ENCODE measurements at places on chromosomes 3 and 15.

DNA sequence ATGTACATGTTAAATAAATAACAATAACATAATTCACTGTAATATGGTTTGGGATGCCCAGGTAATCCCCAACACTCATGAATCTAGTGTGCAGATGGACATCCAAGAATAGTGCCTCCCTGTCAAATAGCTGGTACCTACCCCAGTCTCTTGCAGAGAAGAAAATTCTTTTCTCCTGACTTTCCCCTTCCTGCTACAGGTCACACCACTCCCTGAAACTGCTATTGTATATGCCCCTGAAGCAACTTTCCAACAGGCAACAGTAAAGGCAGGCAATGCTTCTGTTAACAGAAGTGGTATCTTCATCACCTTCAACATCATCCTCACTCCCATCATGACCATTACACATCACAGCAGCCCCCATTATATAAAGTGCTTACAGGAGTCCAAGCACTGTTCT lies 431.6 kb downstream of the MAGI1 start:
- no peak for DNase-seq

GRCh38 chr3:185820973-185821758 lies 3.7 kb downstream of the IGF2BP2 start:
- DNase-seq: no peak

DNA sequence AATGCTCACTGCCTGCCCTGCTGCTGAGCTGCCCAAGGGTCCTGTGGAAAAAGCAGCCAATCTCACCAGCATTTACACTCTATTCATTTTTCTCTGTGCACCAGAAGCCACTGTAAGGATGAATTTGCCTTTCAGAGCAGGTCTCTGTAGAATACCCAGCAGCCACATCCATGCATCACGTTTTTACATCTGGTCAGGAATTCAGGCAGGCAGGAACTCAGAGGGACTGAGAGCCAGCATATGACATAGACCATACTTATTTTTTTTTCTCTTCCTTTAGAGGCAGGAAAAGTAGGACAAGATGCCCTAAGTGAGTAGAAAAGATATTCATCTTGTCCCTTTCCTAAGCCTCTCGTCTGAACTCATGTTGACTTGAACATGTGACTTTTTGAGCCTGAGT lies 292.7 kb downstream of the EPHB1 start:
- DNase-seq: no peak

DNA sequence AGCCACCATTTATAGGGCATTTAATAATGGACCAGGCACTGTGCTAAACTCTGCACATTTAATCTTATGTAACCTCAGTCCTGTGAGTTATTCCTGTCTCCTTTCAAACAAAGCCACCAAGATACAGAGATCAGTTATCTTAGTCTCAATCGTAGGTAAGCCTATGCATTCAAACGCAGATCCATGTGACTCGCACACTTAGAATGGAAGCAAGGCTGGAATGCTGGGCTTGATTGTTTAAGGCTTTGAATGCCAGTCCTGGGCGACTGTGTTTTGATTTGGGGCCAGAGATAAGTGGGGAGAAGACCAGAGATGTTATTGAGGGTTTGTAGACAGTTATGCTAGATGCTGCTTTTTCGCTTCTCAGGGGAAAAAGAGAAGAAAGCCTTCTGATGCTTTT lies 22.2 kb downstream of the MED12L start:
- DNase-seq: no peak

GRCh38 chr3:129122412-129123011 lies 908 bp upstream of the RAB43 start:
- DNase-seq: no peak

DNA sequence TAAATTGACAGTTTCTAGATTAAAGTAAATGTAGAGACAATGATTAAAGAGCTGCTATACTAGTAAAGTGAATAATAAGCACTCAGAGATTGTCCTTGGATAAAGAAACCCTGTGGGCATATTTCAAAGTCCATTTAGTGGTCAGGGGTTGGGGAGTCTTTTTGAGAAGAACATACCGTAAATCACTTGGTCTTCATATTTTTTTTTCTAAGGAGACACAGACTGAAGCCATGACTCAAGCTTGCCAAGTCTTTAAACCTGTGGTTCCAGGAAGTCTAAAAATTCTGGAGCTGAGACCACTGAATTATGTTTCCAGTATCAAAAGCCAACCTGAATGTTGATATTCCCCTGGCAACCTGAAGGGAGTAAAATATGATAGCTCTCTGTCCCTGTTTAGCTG lies 171.0 kb downstream of the TPRG1 start:
- DNase-seq: no peak

DNA sequence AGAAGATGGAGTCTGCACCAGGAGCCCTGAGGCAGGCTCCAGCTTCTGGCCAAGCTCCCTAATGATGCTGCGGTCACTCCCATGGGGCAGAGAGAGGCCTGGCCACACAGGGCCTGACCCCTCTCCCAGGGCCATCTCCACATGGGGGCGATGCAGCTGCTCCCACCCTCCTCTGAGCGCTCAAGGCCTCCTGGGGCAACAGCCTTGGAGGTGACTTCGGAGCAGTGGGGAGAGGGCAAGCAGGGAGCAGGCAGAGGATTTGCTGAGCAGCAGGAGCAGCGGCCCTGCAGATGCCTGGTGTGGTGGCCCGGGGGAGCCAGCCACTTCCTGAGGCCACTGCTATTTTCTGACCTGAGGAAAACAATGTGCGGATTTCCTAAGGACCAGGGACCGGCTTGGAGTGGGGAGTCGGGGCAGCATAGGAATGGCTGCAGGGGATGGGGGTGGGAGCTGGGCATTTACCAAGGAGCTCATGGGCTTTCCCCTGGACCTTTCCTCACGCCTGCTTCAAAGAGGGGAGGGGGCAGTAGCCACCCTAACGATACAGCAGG lies 81.6 kb upstream of the RPL32 start:
- no peak for DNase-seq

DNA sequence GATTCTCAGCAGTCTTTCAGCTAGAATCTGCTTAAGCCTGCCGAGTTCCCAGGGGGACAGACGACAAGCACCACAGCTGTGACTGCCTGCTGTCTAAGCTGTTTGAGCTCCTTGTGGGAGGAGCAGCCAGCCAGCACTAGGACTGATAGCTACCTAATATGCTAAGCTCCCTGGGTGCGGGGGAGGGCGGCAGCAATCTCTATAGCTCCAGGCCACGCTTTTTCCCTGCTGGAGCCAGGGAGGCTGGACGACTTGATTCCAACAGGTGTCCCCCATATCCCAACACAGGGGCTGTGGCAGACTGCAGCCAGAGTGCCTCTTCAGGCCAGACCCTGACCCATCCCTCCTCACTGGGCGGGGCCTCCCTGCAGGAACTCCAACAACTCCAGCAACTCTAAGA lies 134.1 kb upstream of the ARPP21 start:
- DNase-seq: no peak

- DNase-seq: no peak
Observed at GRCh38 chr15:57692709-57693108, 13.8 kb upstream of the POLR2M start.

- DNase-seq: no peak
Observed at GRCh38 chr3:129950318-129951046, 24.0 kb upstream of the TRH start.

DNA sequence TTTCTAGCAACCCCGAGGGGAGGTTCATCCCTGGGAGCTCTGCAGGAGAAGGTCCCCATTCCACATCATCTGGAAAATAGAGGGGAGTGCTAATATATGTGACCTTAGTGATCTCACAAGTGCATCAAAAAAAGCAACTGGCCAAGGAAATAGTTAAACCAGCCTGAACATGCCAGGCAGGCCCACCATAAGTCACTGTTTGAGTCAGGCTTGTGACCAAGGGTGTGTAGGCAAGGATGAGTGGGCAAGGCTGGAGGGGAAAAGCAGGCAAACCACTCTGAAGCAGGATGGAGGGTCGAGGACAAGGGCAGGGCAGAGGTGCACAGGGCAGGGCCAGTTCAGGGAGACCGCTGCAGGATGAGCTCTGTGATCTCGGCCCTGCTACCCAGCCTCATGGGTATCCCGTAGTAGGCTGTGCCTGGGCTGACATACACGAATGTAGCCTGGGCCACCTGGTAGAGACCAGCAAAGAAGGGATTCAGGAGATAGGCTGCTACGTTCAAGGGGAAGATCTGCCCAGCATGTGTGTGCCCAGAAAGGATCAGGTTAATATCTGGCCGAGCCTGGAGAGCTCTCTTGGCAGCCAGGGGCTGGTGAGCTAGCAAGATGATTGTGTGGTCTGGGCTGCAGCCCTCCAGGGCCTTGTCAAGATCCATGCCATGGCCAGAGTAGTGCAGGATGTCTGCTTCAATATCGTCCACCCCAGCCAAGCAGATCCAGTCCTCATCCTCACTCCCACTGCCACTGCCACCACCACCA lies 4.3 kb downstream of the GLB1 start:
- DNase-seq: no peak

- DNase-seq: no peak
Observed at GRCh38 chr15:55993804-55994560, 570 bp upstream of the NEDD4 start.

GRCh38 chr3:62287392-62287927 lies 85.9 kb downstream of the FEZF2 start:
- no peak for DNase-seq

GRCh38 chr3:151774910-151775309 lies 39.0 kb upstream of the AADAC start:
- no peak for DNase-seq

DNA sequence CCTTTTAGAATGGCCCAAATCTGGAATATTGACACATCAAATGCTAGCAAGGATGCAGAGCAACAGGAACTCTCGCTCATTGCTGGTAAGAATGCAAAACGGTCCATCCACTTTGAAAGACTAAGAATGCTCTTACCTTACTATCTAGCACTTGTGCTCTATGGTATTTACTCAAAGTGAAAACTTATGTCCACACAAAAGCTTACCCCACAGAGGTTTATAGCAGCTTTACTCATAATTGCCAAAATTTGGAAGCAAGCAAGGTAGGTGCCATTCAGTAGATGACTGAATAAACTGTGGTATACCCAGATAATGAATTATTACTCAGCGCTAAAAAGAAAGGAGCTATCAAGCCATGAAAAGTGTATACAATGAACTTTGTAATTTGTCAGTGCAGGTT lies 96.4 kb downstream of the CTNNB1 start:
- no peak for DNase-seq

- DNase-seq: no peak
Observed at GRCh38 chr3:94043285-94043684, 14.9 kb upstream of the STX19 start.

DNA sequence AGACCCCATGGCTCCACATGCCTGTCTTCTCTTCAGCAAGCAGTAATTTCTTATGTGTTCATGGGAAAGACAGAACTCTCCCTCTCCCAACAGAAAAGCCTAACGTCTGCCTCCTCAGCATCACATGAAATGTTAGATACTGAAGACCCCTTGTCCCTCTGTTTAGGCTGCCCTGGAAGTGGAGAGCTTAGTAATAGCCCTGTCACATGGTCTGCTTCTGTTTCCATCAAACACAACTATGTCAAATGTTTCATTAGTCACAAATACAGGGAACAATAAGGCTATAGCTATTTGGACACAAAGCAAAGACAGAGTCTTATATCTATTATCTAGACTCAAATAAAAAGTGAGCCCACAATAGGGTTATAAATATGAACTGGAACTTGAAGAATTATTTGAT lies 190.3 kb upstream of the TRIM42 start:
- no peak for DNase-seq

DNA sequence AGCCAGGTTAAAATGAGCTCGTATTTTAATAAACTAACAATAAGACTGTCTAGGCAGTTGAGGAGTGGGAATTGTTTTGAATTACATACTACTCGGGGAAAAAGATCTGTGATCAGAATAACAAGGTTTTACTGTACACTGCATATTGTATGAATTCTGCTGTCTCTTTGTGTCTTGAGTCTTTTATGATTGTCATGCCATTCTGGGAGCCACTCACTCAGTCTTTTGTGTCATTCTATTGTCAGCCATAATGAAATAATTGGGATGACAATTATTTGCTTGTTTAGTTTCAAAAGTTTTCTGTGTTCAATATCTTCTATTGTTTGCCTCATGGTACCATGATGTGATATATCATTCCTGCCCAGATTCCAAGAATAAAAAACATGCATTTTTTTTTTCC lies 339.6 kb upstream of the TBL1XR1 start:
- DNase-seq: no peak

GRCh38 chr3:81416812-81417211 lies 344.6 kb downstream of the GBE1 start:
- no peak for DNase-seq

DNA sequence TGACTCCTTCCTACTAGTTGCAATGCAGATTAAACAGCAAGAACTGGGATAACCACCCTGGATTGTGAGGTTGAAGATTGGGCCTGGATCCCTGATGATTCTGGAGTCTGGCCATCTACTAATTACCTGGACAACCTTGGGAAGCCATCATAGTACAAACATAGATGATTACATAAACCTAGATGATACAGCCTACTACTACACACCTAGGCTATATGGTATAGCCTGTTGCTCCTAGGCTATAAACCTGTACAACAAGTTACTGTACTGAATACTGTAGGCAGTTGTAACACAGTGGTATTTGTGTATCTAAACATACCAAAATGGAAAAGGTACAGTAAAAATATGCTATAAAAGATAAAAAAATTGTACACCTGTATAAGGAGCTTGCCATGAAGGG lies 48.0 kb downstream of the NSUN3 start:
- DNase-seq: no peak

- DNase-seq: no peak
Observed at GRCh38 chr3:16216373-16216935, 42.0 kb downstream of the GALNT15 start.

GRCh38 chr3:105355408-105356061 lies 11.2 kb upstream of the ALCAM start:
- DNase-seq: no peak

- no peak for DNase-seq
Observed at GRCh38 chr3:111076732-111077131, 5.1 kb downstream of the NECTIN3 start.

- DNase-seq: peak; percentile 11
Observed at GRCh38 chr3:33417066-33417673, 23.0 kb downstream of the UBP1 start.

DNA sequence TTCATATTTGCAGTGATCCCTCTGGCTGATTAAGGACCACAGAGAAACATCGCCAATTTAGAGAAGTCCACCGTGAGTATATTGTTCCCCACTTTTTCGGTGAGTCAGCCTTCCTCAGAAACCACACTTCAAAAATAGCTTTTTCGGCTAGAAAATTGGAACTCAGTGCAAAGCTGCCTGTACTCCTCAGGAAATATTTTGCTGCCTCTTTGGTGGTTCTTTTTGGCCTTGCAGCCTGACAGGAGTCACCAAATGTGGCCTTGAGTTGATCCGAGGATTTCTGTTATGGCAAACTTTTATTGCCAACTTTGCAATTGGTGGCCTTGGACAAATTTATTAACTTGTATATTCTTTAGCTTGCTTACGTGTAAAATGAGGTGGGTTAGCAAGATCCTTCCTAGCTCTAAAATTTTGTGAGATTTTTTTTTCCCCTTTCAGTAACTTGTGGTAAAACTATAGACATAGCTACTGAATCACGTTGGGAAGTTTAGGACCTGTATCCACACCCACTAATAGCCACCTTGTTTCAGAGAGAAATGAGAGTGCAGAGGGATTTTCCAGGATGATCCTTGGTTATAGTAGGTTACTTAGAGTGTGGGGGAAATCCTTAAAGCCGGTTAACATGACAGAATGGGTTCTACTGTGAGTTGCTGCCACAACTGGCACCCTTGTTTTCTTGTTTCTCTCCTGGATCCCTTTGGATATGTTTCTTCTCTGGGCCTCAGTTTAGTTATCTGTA lies 9.9 kb downstream of the ARL6IP5 start:
- no peak for DNase-seq

GRCh38 chr3:65052101-65052500 lies 364.3 kb upstream of the ADAMTS9 start:
- no peak for DNase-seq

GRCh38 chr3:179299999-179300613 lies 22.7 kb upstream of the ZNF639 start:
- DNase-seq: no peak

GRCh38 chr15:89408372-89409183 lies 74.0 kb upstream of the POLG start:
- no peak for DNase-seq
